DND-41 (cell line): ENCODE measurements at places on chromosomes 2 and 18.

- DNase-seq = no peak
Observed at GRCh38 chr2:119064567-119064966, 94.0 kb downstream of the C1QL2 start.

- no peak for DNase-seq
Observed at GRCh38 chr18:43720041-43720440, 442.8 kb upstream of the SYT4 start.

DNA sequence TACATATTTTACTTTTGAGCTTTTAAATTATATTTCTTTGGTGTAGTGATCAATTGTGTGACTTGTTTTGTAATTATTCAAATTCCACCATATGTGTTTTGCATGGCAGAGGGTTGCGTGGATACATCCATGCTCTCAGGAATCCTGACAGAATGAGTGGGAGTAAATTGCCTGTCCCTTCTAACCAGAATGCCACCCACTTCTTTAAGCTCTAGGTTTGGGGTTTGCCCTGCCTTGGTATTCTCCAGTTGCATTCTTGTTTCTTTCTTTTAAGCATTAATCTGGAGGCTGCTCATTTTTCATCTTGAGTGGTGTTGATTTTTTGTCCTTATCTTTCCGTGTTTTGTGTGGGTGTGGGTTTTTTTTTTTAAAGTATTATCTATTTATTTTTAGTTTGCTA lies 360.0 kb downstream of the PTPRM start:
- no peak for DNase-seq

- no peak for DNase-seq
Observed at GRCh38 chr2:231186325-231186724, 12.1 kb upstream of the ARMC9 start.

- no peak for DNase-seq
Observed at GRCh38 chr2:96251721-96252292, 14.0 kb downstream of the TMEM127 start.

- no peak for DNase-seq
Observed at GRCh38 chr2:201144101-201145051, 28.4 kb downstream of the CFLAR start.

- no peak for DNase-seq
Observed at GRCh38 chr2:165529130-165529529, 59.6 kb downstream of the CSRNP3 start.

DNA sequence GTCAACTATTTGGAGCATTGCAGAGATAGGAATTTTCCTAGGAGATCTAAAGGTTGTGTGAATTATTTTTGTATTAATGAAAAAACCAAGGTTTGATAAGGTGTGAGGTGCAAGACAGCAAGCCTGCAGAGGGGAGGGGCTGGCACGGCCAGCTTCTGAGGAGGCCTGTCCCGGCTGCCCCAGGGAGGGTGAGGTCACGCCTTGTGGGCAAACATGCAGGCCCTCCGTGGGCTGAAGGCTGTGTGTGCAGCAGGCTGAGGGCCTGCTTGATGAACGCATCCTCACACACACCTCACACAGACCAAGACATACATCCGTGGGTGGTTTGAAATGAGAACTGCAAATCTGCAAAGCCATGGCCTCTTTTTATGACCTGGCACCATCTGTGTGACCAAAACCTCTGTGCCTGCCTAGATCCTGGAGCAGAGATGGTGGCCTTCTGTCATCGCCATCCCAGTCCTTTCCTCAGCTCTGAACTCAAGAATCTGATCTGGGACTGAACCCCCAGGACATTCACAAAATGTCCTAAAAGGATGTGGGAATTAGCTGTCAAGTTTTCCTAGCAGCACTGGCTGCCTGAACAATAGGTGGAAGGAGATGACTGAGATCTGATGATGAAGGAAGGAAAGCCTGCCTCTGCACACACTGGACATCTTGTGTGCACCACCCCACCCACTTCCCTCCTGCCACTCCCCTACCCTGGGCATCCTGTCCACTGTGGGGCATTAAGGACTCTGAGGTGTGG lies 102.4 kb upstream of the MGAT4A start:
- no peak for DNase-seq

DNA sequence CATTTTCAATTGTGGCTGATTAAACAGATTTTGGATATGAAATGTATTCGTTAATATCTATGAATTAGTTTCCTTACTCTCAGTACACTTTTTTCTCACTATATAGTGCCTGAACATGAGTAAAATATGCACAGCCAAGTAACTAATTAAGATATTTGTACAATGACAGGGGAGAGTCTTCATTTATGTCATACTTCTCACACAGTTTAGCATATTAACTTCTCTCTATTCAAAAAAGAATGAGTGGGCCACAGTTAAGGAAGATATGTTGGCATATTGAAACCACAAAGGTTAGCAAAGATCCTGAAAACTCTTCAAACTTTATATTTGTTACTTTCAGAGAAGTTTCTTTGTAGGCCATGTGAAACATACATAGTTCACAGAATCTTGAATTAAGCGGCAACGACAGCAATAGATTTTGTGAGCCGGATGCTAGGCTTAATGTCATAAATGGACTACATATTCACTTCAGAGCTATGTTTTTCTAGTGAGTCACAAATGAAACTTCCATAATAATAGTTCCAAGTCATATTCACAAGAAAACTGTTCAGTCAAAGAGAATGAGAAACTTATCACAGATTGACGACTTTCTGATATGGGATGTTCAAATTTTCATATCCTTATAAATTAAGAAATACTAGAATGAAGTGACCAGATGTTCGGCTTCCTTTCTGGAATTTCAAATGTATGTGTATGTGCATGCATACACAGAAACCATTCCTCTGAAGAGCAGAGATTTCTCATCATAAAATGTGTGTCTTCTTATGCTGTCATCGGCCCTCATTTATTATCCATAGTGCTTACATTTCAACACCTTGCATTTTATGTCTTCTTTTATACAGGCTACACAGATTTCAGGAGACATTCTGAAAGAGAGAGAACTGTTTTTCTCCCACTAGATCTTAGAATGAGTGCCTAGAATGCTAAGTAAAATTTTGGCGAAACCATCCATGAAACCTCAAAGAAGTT lies 584.0 kb downstream of the SATB2 start:
- DNase-seq = no peak

GRCh38 chr2:79359419-79359818 lies 153.4 kb upstream of the CTNNA2 start:
- no peak for DNase-seq

DNA sequence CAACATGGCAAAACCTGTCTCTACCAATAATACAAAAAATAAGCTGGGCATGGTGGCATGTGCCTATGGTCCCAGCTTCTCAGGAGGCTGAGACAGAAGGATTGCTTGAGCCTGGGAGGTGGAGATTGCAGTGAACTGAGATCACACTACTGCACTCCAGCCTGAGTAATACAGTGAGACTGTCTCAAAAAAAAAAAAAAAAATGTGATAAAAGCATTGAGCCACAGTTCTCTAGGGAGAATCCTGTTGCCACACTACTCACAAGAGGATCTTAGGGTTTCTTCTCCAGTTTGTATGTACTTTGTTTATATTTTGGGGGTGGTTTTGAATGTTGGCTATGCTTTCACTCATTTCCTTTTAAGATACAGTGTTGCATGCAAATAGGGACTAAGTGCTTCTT lies 62.0 kb downstream of the TMEM185B start:
- no peak for DNase-seq

- DNase-seq = no peak
Observed at GRCh38 chr2:71702971-71703898, 249.9 kb downstream of the DYSF start.

DNA sequence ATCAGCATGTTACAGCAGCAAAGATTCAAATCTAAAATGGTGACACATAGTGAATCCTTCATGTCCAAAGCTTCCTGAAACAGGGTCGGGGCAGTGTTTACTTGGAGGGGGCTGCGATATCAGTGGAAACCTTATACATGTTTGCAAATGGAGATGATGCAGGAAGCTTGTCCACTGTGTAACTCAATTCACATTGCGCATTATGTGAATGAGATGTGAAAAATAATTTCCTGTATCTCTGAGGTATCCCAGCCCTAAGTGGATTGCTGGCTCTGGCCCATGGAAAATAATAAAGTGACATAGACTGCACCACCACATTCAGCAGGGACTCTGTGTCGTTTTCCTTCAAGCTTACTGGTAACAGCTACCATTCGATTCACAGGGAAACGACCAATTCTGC lies 505.5 kb downstream of the GALR1 start:
- DNase-seq = no peak

DNA sequence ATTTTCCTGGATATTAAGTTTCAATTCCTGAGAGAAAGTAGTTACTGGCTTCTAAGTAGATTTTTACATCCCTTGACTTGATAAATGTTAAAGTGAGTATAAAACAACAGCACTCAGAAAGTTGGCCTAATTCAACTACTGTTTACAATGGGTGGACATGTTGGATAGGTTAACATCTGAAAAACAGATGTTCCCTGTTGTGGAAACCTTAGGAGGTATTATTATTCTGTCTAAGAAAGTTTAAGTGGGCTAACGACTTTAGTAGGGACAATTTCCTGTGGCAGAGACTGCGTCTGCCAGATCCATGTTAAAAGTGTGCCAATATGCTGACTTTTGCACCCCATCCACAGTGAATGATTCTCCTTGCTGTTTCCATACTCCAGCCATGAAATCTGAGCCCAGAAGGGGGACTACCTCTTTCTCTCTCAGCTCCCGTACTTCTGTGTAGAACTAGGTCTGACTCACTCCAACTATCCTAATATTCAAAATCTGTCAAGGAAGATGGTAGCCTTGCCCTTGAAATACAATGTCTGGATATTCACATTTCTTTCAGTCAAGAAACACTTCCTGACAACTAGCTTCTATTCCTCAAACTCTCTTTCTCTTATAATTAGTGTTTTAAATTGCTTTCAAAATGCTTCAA lies 327.5 kb upstream of the HNRNPA3 start:
- DNase-seq = no peak

GRCh38 chr2:82789851-82790205 lies 1669.3 kb downstream of the SUCLG1 start:
- DNase-seq = no peak

GRCh38 chr2:215635071-215635787 lies 199.4 kb upstream of the FN1 start:
- no peak for DNase-seq

DNA sequence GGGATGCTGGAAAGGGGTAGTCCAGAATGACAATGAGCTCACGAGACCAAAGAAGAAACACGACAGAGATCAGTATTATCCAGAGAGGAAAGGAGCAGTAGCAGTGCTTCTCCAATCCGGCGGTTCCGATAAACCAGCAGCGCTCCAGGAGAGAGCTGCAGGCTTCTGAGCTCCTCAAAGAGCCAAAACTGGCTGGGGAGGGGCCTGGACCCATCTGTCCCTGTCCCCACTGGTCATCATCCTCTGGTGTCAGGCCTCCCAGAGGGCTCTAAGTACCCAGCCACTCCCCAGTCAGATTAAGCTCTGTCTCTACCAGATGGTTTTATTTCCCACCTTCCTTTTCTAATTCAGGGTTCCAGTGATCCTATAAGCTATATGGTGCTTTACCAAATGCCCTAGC lies 23.2 kb downstream of the DNAJC27 start:
- DNase-seq = no peak

- DNase-seq = no peak
Observed at GRCh38 chr2:3411103-3411502, 31.6 kb downstream of the TRAPPC12 start.

GRCh38 chr2:204434660-204435462 lies 110.4 kb upstream of the PARD3B start:
- no peak for DNase-seq

- no peak for DNase-seq
Observed at GRCh38 chr18:71221405-71221804, 932.6 kb downstream of the SOCS6 start.

- DNase-seq = no peak
Observed at GRCh38 chr18:70288851-70289328, at the start of gene SOCS6. TSS of gene SOCS6 (plus strand) at chr18:70289045. CDS start at chr18:70324669, 35,624 bp downstream.

- no peak for DNase-seq
Observed at GRCh38 chr18:60277855-60278480, 94.6 kb downstream of the MC4R start.

DNA sequence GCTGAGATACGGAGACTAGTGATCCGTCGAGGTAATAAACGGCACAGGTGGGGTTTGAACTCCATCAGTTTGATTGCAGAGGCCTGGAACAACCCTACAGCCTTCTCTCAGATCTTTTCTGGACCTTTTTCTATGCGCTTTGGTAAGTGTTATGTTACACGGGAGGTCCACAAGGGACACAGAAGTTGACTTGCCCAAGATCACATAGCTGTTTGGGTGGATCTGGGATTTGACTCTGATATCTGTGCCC lies 1.1 kb upstream of the DNPEP start:
- DNase-seq = no peak

DNA sequence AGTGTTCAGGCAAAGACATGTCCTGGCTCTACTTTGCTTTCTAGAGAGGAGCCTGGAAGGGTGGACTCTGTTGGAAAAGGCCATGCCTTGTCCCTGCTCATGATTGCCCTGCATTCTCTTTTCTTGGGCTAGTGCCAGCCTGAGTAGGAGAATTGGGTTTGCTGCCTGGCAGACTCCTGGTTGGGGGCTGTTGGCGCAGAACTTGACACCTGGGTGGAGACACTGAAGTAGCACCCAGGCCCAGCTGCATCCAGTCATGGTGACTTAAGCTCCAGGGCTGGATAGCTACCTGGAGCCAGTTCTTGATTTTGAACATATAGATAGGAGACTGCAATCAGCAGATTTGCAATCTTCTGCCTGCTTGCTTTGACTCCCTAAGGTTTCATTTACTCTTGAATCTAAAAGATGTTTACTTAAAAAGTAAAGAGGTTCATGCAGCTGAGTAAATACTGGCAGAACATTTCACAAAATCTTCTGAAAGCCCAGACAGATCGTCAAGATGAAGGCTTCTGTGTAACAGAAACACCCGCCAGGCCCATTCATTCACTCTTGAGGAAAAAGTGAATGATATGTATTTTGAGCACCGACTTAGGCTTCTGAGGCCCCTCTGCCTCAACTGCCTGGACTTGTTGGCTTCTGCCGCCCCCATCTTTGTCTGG lies 38.0 kb upstream of the YWHAQ start:
- DNase-seq = no peak

DNA sequence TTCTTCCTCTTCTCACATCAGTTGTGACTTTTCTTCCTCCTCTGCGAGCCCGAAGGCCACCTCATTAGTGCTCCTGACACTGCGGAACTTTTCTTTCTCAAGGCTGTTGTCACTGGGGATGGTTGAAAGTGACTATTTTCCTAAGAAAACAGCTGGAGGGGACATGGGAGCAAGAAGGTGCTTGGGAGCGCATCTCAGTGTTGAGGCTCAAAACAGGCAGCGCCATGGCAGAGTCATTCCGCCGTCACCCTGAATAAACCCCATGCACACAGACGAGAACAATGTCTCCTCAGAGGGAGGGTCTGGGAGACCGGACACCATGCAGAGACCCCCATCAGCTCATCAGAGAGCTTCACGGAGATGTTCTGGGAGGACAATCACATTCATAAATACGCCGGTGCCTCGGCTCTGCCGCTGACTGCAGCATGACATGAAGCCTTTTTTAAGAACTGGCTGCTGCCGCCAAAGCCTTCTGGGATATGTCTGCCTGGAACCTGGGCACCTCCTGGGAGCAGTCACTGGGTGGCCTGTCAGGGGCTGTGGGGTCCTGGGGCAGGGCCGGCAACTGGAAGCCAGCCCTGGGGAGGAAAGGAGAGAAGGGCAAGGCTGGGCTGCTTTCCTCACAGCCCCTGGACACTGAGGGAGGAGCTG lies 19.2 kb downstream of the ATOH8 start:
- DNase-seq = no peak
